ENCODE measurements at places on chromosomes 7 and 10. TPM values are rescaled to one million over a fixed set of nuclear protein-coding genes. Genes with fewer than 3 reads are reported as not detected.

GRCh38 chr7:102079140-102080018 lies 207.3 kb upstream of the SH2B2 start:
- no peak for DNase-seq

GRCh38 chr10:107502229-107502985 lies 337.9 kb upstream of the SORCS1 start:
- DNase-seq, result no peak

DNA sequence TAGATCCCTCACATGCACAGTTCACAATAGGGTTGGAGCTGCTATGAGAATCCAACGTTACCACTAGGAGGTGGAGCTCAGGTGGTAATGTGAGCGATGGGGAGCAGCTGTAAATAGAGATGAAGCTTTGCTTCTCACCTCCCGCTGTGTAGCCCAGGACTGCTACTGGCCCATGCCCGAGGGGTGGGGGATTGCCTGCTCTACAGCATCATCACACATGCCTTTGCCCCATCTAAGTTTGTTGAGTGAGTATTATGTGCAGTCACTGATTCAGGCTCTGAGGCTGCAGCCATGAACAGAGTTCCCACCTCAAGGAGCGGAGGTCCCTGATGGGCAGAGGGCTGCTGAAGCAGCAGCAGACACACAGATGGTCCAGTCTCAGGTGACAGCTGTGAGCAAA lies 94.1 kb downstream of the CHST15 start:
- no peak for DNase-seq

- DNase-seq, result peak; percentile 11
These were observed 492.5 kb downstream of the ARL4A start for GRCh38 chr7:13179775-13180523.

GRCh38 chr10:13068071-13068470 lies 31.9 kb upstream of the OPTN start:
- no peak for DNase-seq

- no peak for DNase-seq
These were observed 67.8 kb downstream of the CHN2 start for GRCh38 chr7:29262191-29262917.

DNA sequence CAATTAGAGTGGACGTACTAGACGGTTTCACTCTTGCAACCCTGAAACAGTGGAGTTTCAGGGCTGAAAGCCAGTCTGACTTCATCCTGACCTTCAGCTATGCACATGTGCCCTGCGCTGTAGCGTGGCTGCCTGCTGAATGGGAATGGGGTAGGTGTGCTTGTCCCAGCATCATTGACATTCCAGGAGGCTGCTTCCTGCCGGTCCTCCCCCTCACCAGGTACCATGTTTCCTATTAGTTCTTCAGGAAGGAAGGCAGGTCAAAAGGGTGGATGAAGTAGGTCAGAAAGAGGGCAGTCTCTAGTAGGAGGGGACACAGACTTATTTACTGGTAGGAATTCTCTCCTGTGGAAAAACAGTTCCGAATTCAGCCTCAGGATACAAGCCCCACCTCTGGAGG lies 551.8 kb upstream of the GALNT17 start:
- DNase-seq, result no peak

DNA sequence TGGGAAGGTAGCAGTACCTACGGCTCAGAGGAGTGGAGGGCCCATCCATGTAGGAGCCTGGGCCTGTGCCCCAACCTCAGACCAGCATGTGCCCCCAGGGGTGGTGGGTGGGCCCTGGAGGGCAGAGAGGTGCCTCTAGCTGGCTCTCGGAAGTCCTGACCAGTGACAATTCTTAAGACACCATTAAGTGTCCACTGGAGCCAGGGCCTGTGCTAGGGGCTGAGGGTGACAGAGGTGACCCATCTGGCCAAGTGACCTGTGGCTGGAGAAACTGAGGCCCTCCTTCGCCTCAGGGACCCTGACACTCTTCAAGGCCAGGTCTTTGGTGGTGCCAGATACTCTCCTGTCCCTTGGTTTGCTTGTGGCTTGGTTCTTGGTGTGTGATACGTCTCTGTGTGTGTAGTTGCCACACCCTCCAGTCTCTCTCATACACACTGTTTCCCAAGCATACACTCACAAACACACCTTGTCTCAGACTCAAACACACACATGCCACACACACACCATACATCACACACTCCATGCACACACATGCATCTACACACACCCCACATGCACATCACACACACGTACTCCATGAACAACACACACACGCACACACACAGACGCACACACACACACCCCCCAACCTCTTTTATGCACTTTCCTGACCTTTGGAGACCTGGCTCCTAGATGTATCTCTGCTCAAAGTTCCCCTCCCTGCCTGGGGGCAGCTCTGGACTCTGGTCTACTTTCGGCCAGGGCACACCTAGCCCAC lies 897 bp upstream of the RAMP3 start:
- DNase-seq, result no peak

DNA sequence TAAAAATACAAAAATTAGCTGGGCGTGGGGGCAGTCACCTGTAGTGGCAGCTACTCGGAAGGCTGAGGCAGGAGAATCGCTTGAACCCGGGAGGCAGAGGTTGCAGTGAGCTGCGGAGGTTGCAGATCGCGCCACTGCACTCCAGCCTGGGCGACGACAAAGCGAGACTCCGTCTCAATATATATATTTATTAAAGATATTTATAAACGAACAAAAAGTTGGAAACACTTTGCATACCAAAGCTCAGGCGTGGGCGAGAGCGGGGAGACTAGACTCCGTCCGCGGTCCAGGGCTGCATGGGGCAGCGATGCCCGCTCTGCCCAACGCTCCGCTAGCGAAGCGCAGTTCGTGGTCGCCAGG lies 7.9 kb upstream of the CRYGN start:
- DNase-seq, result no peak

DNA sequence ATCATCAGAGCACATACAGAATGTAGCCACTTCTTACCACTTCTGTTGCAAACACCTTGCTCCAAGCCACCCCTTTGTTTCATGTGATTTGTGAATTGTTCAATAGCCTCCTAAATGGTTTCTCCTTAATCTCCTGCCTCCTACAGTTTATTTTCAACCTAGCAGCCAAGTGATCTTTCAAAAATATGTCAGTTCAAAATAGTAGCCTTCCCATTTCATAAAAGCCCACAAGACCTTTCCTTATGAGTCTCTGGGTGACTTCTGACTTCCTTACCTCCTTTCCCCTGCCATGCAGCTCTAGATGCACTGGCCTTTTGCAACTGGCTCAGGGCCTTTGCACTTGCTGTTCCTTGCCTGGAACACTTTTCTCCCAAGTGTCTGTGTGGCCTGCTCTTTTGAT lies 4.8 kb downstream of the MINDY4 start:
- no peak for DNase-seq

DNA sequence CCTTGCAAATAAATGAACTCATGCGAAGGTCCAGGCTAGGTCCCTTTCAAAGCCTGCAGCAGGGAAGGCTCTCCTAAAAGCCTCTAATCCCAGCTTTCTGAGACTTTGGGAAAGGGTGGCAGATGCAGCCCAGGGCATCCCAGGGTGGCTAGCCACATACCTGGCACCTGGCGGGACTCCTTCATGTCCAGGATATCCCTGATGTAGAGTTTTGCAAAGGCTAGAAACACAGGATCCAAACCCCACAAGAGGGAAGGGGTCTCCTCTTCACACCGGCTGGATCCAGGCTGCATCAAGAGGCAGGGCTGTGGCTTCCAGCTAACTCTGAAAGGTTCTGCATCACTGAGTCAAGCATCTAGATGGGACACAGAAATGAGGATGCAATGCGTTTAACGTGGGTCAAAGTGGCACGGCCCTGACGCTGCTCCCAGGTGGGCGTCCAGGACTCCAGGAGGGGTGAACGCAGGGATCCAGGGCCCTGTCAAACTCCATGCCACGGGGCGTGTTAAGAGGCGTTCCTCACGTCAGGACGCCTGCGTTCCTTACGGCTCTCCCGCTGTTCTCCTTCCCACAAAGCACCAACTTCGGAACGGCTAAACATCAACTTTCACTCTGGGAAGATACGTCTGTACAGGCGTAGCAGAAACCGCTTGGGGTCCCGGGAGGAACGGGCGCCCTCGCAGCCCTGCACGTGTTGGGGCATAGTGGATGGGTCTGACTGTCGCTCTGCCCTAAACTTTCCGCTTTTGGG lies 507 bp downstream of the STN1 start:
- peak; percentile 51 for DNase-seq

DNA sequence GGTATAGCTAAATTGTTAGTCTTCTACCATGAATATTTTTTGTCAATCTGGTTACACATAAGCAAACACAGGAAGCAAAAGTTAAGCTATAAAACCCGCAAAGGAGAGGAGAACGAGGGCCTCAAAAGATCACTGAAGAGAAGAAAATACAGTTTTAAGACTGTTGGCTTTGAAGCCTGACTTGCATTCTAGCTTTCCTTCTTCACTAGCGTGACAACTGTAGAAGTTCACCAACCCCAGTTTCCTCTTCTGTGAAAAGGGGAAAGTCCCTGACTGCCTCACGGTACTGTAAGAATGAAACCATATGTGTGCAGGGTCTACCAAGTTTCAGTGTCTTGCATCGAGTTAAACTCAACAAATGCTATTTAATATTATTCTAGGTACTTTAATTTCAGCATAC lies 7.5 kb upstream of the LRRN3 start:
- DNase-seq, result no peak

DNA sequence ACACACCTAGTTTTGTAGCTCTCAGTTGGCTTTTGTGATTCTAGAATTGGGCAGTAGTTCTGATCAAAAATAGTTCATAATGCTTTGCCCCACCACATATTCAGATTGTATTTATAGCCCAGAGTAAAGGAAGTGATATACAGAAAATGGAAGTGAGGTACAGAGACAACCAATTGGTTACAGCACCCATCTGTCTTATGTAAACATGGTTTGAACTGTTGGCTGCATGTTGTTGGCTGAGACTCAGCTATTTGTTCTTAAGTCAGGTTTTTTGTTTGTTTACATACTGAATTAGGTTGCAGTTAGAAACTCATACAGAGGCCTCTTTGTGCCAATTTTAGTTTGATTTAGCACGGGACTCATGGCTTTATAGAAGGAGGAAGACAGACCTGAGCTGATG lies 158.9 kb upstream of the GPR26 start:
- no peak for DNase-seq

DNA sequence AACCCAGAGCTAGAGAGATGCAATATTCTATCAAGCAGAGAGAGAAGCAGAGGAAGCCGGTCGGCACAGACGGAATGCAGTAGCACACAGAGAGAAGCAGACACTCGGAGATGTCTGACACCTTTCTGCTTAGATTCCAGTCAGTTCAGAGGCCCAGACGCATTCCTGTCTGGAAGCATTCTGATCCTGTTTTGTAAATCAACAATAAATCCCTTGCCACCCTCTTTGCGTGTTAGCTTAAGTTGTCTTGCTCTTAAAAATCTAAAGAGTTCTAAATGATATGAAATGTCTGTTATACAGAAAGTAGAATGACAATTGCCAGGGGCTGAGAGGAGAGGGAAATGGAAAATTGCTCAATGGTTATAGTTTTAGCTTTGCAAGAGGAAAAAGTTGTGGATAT lies 27.4 kb upstream of the ATRNL1 start:
- DNase-seq, result no peak

DNA sequence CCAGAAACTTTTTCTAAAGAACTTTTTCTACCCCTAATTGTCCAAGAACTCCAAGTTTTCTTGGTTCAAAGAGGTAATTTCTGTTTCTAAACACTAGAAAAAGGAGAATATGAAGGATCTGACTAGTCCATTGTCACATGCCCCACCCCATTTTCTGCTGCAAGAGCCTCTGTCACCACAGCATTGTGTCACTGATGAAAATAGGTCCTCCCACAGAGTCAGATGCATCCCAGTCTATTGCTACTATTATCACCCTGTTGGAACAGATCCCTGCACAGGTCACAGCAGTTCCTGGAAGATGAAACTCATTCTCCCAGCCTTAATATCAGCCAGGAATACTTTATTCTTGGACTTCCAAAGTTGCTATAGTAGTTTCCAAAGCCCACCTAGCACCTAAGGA lies 7.5 kb upstream of the CFTR start:
- DNase-seq, result no peak

- DNase-seq, result peak; percentile 27
These were observed 53.1 kb downstream of the INPP5A start for GRCh38 chr10:132590752-132591121.

DNA sequence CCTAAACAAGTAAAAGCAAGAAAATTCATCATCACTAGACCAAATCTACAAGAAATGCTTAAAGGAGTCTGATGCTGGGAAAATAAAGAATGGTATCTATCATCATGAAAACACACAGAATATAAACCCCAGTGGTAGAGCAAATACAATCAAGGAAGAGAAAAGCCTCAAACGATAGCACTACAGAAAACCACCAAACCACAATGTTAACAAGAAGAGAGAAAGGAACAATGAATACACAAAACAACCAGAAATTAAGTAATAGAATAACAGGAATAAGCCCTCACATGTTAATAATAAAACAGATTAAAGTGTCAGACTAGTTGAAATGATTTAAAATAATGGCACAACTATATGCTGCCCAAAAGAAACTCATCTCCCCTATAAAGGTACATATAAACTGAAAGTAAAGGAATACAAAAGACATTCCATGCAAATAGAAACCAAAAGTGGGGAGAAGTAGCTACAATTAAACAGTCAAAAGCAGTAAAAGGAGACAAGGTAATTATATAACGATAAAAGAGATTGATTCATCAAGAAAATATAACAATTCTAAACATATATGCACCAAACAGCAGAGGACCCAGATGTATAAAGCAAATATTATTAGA lies 77.3 kb downstream of the JMJD1C start:
- peak; percentile 60 for DNase-seq

- DNase-seq, result no peak
These were observed 2.2 kb downstream of the FAM53B start for GRCh38 chr10:124741922-124742412.

DNA sequence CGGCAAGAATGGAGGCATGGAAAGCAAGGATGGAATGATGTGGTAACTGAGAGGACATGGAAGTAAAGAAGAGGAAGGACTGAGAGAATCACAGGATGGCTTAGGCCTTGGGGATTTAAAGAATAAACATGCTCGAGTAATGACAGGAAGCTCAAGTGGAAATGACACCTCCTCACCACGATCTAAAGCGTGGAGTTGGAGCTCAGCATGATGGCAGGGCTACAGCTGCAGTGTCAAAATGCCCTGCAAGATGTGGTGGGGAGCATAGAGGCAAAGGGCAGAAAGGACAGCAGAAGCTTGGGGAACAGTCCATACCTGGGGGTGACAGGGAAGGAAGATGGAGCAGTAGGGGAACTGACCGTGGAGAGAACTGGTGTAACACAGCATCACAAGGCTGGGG lies 229.5 kb upstream of the PLXNA4 start:
- DNase-seq, result no peak

GRCh38 chr7:31133497-31133896 lies 81.4 kb downstream of the ADCYAP1R1 start:
- no peak for DNase-seq

DNA sequence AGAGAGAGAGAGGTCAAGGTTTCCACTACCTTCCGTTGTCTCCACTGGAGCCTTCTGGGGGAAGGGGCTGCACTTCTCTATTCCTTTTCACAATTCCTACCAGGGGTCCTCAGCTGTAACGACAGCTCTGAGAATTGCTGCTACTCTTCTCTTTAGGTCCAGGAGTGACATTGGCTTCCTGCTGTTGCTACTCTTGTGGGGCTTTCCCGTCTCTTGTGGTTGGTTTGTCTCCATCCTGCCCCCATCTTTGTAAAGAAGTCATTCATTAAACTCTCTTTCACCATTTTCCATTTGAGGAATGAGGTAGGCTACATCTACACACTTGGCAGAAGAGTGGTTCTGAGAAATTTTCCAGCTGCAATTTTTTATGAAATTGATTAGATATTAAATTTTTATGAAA lies 238.8 kb upstream of the LYZL1 start:
- DNase-seq, result no peak

The ARMC3 gene
- total RNA-seq, result not detected

The ACHE gene
- under 0.01 TPM for total RNA-seq

The SAMD9 gene
- 14.6 TPM for total RNA-seq

The PON3 gene
- under 0.01 TPM for total RNA-seq

The OR2A5 gene
- not detected for total RNA-seq

The AKR1C8 gene
- not detected for total RNA-seq

All from fibroblast of lung (primary cell).